ENCODE measurements at places on chromosomes 6 and 20. TPM values are rescaled to one million over a fixed set of nuclear protein-coding genes. Genes with fewer than 3 reads are reported as not detected.

Gene AKAP12
- total RNA-seq, result 104 TPM

Gene LST1
- total RNA-seq, result 12.2 TPM

Gene SLC44A4
- total RNA-seq, result not detected

Gene NFYA
- 23.5 TPM for total RNA-seq

Gene NNAT
- 66.5 TPM for total RNA-seq

Gene IL17A
- not detected for total RNA-seq

Gene PTK6
- total RNA-seq, result 0.16 TPM

Gene PRICKLE4
- 4.8 TPM for total RNA-seq

Gene MLN
- not detected for total RNA-seq

Gene PRDM1
- 5.5 TPM for total RNA-seq

Gene BPIFA1
- not detected for total RNA-seq

Gene RAET1G
- total RNA-seq, result not detected

Gene TPD52L2
- total RNA-seq, result 84.9 TPM

Gene CDC40
- 31.0 TPM for total RNA-seq

Gene EIF2S2
- total RNA-seq, result 31.7 TPM

Gene SOX18
- total RNA-seq, result 16.0 TPM

Gene MAD2L1BP
- 26.4 TPM for total RNA-seq

Gene DNAH8
- total RNA-seq, result 0.46 TPM

Gene GMNN
- total RNA-seq, result 13.2 TPM

Gene SLC52A3
- total RNA-seq, result 3.0 TPM

Gene POPDC3
- total RNA-seq, result 17.4 TPM

Gene SEC23B
- 41.6 TPM for total RNA-seq

Gene FAM217A
- not detected for total RNA-seq

Gene KHDRBS2
- 41.2 TPM for total RNA-seq

Gene TIAM2
- total RNA-seq, result 66.0 TPM

Gene CLIC1
- total RNA-seq, result 34.9 TPM

Gene SOBP
- total RNA-seq, result 43.8 TPM

Gene C20orf144
- 0.29 TPM for total RNA-seq

Gene SPO11
- not detected for total RNA-seq

Gene TRIM31
- not detected for total RNA-seq

Gene HCRTR2
- 0.90 TPM for total RNA-seq

Gene EEF1A2
- 778 TPM for total RNA-seq

Gene DACT2
- 0.86 TPM for total RNA-seq

All from dorsolateral prefrontal cortex (tissue), 122 donors.